ENCODE measurements at places on chromosomes 2 and 18.

DNA sequence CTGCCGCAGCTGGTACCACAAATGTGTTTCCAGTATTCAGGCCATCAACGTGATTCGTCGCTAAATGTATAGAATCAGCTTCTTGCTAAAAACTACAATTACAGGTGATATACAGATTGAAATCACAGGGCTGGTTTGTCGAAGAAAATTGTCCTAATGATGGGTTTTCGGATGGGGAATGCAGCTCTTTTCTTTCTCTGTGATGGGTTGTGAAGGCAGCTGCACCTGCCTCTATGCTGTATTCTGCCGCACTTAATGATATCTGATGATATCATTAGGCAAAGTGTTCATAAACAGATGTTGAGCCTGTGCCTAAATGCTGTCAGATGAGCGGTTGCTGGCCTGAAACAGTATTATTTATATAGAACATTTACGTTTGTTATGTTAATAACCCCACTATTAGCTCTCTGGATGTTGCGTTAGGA is 218.1 kb downstream of the ARHGAP15 start:
- no peak for DNase-seq

DNA sequence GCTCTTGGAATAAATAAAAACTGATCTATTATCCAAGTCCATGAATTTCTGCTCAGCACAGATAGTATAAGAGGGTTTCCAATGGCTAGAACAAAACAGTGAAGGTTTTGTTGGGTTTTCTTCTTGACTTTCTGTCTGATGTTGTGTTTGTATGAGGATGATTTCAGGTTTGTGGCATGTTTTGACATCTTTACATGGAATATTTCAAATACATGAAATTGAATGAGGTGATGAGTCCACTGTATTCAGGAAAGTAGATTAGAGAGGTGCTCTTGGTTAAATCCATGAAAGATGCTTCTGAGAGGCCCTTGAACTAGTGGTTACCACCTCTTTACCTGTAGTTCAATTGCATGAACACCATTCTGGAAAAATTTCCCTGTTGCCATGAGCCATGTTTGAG is 84.3 kb downstream of the RAPGEF4 start:
- no peak for DNase-seq

DNA sequence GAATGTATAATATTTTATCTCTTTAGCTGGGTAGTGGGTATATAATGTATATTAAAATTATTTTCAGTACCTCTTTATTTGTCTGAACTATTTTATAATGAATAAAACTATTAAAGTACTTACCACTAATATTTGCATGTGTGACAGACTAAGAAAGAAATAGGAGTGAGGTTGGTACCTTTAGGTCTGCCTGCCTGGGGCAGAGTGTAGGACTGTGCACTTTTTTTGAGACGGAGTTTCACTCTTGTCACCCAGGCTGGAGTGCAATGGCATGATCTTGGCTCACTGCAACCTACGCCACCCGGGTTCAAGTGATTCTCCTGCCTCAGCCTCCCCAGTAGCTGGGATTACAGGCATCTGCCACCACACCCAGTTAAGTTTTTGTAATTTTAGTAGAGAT is 18.8 kb downstream of the NCOA1 start:
- no peak for DNase-seq

DNA sequence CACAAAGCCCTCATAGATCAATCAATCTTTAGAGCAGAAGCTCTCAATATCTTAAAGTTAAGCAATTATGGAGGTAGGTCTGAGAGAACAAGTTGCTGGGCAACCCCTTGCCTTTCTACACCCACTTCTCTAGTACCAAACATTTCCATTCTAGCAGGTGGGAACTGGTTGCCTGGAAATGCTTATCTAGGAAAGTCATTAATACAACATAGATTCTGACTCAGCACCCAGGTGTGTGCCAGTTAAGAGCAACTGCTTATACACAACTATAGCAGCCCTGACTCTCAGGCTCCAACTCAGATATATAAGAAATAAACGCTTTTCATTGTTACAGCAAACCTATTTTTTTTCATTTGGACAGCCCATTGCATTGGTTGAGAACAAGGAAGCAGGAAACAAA is 237.7 kb downstream of the IRS1 start:
- no peak for DNase-seq

Measured in GM13976 (cell line).